H1 (cell line): ENCODE measurements at places on chromosomes 6 and 20. TPM values are rescaled to one million over a fixed set of nuclear protein-coding genes. Genes with fewer than 3 reads are reported as not detected.

Gene MYB
- 7.6 and 9.2 TPM in 2 replicates for total RNA-seq

Gene IL17F
- not detected in 2 replicates for total RNA-seq

Gene BPI
- total RNA-seq, result not detected in 2 replicates

Gene TP53TG5
- total RNA-seq, result not detected in 2 replicates

Gene EDN3
- total RNA-seq, result 0.17 and 0.63 TPM in 2 replicates

Gene CLVS2
- 0.67 and 0.73 TPM in 2 replicates for total RNA-seq

Gene CST5
- total RNA-seq, result not detected in 2 replicates

Gene SSTR4
- total RNA-seq, result not detected in 2 replicates

Gene TOP1
- 108 and 114 TPM in 2 replicates for total RNA-seq

Gene RIPOR2
- total RNA-seq, result 44.5 and 45.6 TPM in 2 replicates

Gene ARMC2
- 4.3 and 4.4 TPM in 2 replicates for total RNA-seq

Gene SLC17A3
- not detected in 2 replicates for total RNA-seq

Gene WFDC2
- total RNA-seq, result 77.9 and 86.0 TPM in 2 replicates

DNA sequence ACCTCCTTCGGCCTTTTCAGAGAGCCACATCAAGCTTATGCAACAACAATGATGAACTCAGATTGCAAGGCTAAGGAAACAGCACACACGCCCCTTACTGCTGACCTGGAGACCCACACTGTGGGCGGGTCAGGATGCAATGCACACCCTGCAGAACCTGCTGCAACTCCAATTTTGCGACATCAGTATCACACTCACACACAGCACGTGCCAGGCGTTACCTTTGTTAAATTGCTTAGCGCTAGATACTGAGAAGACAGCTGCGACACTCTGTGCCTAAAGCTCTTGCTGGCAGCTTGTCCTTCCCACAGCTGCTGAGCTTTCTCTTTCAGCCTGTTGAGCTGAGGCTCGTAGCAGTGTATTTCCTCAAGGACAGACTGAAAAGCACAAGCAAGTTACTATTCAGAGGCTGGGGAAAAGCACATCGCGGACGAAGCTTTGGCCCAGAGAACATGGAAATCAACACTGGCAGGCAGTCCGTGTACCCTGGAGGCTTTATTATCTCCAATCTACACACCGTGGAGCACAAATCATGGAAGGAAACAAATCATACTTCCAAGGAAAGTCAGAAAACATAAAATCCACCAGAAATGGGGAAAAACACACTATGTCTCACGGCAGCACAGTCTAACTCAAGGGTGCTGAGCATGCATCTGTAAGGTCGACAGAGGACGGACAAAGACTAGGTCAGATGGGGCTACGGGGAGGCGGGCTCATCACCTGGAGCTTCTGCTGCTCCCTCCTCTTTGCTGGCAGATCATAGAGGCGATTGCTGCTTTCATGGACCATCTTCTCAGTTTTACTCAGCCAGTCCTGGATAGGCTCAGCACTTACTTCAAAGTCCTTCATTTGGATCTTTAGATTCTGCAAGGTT lies 268.2 kb downstream of the SYNE1 start:
- no peak for DNase-seq

DNA sequence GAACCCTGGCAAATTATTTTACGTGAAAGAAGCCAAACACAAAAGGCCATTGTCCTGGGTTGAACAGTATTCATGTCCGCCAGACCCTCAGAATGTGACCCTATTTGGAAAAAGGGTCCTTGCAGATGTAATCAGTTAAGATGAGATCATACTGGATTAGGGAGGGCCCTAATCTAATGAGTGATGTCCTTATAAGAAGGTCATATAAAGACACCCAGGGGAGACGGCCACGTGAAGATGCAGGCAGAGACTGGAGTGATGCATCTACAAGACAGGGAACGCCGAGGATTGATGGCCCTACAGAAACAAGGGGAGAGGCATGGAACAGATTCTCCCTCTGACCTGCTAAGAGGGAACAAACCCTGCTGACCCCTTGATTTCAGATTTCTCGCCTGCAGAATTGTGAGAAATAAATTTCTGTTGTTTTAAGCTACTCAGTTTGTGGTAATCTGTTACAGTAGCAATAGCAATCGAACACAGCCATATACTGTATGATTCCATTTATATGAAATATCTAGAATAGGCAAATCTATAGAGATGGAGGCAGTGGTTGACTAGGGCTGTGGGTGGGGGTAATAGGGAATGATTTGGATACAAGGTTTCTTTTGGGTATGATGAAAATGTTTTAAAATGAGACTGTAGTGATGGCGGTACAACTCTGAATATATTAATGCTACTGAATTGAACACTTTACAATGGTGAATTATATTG lies 132.9 kb upstream of the NUP153 start:
- no peak for DNase-seq

- no peak for DNase-seq
Measured at GRCh38 chr6:81625216-81625615, 127.3 kb downstream of the TENT5A start.

GRCh38 chr6:37523412-37523811 lies 23.7 kb upstream of the CCDC167 start:
- DNase-seq, result no peak

- DNase-seq, result no peak
Measured at GRCh38 chr20:5056801-5057599, 55.7 kb upstream of the SLC23A2 start.

GRCh38 chr6:77466451-77467437 lies 3.5 kb upstream of the HTR1B start:
- peak; percentile 63 for DNase-seq

DNA sequence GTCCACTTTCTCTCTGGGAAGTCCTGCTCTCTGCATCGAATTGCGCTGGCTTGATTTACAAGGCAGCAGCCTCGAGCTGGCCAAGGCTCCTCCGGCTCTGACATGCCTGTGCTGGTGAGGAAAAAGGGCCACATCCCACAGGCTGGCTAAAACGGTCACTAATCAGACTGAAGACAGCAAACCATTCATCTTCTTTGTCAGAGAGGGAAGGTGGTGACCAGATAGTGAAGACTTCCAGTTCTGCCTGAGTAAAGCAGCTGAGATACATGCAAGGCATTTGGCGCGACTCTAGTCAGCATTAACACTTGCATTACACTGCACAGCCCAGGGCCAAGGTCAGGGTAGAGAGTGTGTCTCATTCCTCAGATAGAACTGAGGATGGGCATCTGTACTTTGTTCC lies 203.2 kb upstream of the MAP3K7 start:
- no peak for DNase-seq

DNA sequence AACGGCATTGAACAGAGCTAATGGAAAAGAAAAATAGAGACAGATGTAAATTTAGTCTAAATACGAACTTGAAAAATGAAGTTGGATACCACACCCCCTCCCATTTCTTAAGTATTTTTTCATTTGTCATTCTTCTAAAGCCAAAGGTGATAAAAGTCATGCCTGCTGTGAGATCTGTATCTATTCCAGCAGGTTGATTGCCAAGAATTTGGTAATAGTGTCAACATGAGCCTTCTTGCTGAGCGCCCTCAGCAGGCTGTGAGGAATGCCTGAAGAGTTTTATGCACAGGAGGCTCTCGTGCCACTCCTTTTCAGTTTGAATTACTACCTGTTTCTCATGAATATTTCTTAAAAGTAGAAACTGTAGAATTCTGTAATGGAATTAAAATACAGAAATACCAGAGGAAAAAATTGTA lies 165.4 kb downstream of the QKI start:
- no peak for DNase-seq

DNA sequence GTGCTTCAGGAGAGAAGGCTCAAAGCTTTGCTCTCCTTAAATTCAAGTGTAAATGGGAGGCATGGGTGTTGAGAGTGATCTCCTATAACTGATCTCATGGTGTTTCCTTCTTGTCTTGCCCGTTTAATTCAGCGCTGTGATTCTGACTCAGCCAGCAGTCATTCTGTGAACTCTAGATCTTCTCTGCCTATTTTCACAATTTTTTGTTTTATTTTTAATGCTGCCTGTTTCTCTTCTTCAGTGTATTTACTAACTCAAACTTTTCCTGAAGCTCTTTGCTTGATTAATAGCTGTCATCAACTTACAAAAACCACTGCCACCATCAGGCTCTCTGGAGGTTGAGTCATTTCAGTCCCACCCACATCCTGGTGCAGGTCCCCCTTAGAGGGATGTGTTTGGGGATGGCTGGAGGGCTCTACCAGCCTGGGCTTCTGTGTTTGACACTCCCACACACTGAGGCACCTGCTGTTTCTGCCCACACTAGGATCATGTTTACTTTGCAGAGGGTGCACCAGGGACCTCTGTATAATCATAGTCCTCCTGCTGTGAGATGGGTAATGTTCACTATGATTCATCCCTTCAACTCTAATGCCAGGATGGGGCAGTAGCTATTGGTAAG lies 94.0 kb downstream of the SHLD1 start:
- no peak for DNase-seq

GRCh38 chr6:40996591-40997233 lies 42.3 kb downstream of the UNC5CL start:
- no peak for DNase-seq

GRCh38 chr6:147325557-147325956 lies 121.3 kb downstream of the STXBP5 start:
- DNase-seq, result no peak

DNA sequence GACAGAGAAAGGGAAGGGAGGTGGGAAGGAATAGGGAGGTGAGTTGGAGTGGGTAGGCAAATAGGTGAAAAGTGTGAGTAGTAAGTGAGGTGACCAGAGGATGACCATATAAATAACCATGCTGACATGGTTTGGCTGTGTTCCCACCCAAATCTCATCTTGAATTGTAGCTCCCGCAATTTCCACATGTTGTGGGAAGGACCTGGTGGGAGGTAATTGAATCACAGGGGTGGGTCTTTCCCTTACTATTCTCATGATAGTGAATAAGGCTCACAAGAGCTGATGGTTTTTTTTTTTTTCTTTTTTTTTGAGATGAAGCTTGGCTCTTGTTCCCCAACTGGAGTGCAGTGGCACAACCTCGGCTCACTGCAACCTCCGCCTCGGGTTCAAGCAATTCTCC lies 21.5 kb upstream of the SMIM13 start:
- DNase-seq, result no peak

DNA sequence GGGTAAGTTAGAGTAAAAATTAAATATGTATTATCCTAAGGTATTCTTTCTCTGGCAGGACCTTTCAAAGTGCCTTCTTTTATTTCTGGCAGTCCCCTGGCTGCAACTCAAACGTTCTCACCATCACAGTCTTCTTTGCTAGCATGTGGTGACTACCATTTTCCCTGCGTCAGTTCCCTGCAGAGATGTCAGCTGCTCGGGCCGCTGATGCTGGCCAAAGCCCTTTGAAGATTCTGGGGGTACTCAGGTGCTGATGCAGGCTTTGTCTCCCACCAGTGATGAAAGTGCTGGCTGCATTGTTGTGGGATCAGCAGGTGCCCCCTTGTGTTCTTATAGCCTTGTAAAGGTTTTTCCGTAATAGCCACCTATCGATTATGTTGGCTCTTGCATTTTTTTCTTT lies 140.1 kb downstream of the BTBD3 start:
- no peak for DNase-seq

- no peak for DNase-seq
Measured at GRCh38 chr6:19269341-19269898, 567.8 kb upstream of the ID4 start.

- DNase-seq, result no peak
Measured at GRCh38 chr20:23160536-23161243, 74.6 kb upstream of the CD93 start.

DNA sequence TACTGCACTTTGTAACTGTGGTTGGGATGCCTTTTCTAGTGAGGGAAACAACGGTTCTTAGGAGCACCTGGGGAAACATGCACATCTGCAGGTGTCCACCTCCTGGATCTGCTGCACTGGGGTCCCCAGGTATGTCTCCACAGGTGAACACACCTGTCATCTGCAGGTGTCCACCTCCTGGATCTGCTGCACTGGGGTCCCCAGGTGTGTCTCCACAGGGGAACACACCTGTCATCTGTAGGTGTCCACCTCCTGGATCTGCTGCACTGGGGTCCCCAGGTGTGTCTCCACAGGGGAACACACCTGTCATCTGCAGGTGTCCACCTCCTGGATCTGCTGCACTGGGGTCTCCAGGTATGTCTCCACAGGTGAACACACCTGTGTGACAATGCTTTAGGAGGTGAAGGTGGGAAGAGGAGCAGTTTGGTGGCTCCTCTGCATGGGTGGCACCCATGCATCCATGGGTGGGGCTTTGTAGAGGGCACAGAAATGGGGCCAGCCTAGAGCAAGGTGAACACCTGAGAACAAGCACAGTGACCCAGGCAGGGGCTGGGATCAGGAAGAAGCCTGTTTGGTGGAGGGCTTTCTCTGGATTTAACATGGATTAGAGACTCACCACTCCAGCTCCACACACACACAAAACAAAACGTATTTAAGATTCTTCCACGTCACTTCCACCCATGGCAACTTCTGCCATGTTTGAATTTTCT lies 206.0 kb upstream of the CDH4 start:
- no peak for DNase-seq

GRCh38 chr6:17268114-17268513 lies 13.0 kb upstream of the RBM24 start:
- DNase-seq, result no peak

DNA sequence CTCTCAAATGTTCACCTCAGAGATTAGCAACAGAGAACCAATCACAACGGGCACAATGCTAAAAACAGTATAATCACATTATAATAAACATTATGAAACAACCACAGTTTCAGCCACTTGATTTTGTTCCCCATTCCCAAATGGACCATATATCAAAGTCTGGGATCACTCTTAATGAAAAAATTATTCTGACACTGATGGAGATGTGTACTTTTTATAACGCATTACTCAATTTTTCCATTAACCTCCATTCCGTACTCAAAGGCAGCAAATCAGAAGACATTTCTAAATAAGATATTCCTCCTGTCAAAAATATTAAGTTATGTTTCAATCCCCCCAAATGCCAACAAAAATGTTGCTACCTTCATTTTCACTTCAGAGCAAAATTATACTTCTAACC lies 2.8 kb downstream of the CPNE1 start:
- DNase-seq, result no peak

GRCh38 chr6:27251112-27251605 lies 3.7 kb downstream of the PRSS16 start:
- DNase-seq, result peak; percentile 96

- no peak for DNase-seq
Measured at GRCh38 chr20:36726168-36726567, 19.7 kb downstream of the NDRG3 start.

- no peak for DNase-seq
Measured at GRCh38 chr20:49447946-49448809, 34.3 kb downstream of the KCNB1 start.

DNA sequence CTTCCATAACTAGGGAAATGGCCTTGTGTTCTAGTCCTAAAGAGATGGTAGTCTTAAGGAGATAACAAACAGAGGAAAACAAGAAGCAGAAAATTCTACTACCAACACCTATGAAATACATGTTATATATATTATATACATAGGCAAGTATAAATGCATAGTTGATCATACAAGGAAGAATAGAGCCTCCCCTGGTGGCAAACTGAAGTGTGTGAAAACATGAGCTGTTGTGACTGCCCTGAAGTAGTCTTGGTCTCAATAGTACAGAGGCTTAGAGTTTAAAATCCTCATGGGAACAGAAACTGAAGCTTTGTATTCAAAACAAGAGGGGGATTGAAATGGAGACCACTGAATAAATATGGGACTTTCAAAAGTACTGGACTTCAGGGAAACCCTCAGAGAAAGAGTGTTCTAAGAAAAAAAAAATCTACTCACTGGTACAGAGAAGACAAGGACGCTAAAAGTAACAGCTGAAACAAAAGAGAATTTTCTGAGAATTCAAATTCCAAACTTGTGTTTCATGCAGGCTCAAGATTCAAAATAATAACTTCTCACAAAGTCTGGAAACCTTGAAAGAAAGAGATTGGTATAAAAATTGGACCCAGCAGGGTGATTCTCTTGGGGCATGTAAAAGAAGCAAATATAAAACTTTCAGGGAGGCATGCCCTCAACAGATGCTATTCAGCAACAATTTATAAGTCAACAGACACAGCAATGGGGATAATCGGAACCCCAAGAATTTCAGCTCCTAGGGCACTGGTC lies 59.7 kb upstream of the SAMD3 start:
- DNase-seq, result no peak
